ENCODE measurements at places on chromosomes 12 and 14. TPM values are rescaled to one million over a fixed set of nuclear protein-coding genes. Genes with fewer than 3 reads are reported as not detected.

DNA sequence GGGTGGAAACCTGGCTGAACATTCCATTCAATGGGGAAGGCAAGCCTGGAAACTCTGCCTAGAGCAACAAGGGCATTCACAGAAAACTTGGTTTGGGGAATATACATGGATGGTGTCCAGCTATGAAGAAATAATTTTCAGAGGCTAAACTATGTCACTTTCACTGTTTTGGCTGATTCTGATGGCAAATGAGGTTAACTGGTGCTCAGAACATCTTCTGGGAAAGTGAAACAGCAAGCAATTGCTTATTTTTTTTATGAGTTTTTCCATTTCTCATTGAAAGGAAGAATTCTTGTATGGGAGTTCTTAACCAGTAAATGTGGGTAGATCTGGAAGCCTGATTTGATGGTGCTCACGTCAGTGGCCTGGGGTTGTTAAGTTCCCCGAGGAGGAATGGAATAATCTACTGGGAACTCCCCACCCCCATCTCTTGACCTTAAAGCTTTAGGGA, 132.8 kb upstream of the BTG1 start:
- no peak for DNase-seq

GRCh38 chr12:9951026-9951675, 19.0 kb upstream of the CLEC2A start:
- no peak for DNase-seq

DNA sequence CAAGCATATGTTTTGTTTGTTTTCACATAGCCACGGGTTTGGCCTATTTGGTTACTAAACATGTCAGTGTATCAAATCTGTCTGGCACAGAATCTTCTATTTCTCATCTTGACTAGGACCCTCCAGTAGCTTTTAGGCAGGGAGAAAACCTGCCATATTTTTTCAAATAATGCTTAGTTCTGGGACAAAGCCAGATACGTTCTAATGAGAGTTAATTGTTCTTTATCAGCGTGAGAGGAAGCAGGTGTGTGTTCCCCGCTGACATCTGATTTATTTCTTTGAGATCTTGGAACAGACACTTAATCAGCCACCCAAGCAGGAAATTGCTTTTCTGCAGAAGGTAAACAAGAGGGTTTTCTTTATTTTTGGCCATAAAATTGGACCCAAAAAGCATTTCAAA, 54.8 kb downstream of the GOLGA5 start:
- DNase-seq: no peak

GRCh38 chr14:50670196-50670865, 2.2 kb upstream of the SAV1 start:
- DNase-seq: no peak

DNA sequence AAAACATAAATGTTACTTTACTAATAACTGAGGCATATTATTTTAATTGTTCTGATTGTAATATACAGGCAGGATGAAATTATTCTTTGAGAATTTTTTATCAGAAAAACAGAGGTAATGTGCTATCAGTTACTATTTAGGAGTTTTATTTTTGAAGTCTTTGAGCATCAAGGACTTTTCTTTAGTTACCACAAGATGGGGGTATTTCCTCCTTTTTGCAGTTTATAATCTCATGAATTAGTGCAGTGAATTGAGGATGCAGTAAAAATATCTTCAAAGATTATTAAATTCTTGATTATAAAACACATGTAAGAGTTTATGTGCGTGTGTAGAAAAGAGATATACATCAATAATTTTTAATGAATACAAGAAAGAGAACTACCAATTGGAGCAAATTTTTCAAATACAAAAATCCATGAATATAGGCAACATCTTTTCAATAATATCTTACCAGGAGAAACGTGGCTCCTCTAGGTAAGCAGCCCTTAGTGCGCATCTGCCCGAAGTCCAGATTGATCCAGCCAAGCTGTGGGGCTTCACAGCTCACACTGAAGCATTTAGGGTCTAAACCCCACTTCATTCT, 71.6 kb downstream of the ERGIC2 start:
- DNase-seq: no peak

- DNase-seq: no peak
Measured at GRCh38 chr14:58814466-58814865, 176.7 kb downstream of the DACT1 start.

- DNase-seq: no peak
Measured at GRCh38 chr12:41250748-41251147, 62.6 kb downstream of the PDZRN4 start.

- no peak for DNase-seq
Measured at GRCh38 chr14:83607682-83608081, 1922.3 kb upstream of the FLRT2 start.

The SMOC1 gene
- 29.8 TPM for total RNA-seq

GRCh38 chr12:52046859-52047258, 4.4 kb upstream of the NR4A1 start:
- DNase-seq: no peak

- no peak for DNase-seq
Measured at GRCh38 chr12:131986910-131987309, 37.2 kb downstream of the EP400 start.

GRCh38 chr14:93023802-93024434, 91.8 kb downstream of the ITPK1 start:
- DNase-seq: no peak

DNA sequence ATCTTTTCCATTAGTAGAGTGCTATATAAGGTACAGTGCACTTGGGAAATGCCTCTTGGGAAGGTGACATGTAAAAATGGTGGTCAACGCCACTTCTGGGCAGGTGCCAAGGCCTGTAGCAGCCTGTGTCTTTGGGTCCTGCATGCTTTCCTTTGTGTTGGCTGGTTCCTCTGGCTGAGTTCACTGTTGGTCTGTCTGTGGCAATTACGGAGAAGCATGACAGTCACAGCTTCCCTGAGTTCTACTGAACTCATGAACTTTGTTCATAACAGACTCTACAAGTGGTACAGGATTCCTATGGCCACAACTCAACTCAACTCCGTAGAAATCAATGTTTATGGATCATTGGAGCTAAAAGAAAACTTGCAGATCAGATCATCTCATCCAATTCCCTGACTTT, 98.0 kb downstream of the CACNA1C start:
- no peak for DNase-seq

The MGP gene
- 9,983 TPM for total RNA-seq

DNA sequence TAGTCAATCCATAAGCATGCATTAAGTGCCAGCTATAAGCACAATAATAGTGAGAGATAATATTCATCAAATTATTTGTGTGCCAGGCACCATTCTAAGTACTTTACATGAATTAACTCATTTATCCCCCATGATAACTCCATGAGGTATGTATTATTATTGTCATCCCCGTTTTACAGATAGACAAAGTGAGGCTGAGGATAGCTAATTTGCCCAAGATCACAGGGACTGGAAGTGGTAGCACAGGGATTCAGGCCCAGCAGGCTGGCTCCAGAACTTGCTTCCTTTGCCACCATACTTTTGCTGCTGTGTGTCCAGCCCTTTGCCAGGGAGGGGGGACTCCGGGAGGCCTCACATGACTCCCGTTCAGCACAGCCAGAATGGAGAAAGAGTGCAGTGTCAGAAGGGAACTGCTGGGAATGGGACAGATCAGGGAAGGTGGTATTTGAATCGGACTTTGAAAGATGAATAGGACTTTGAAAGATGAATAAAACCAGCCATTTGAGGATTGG, 128.0 kb upstream of the PWP1 start:
- DNase-seq: no peak

GRCh38 chr14:36214476-36215216, 38.1 kb upstream of the PTCSC3 start:
- no peak for DNase-seq

- no peak for DNase-seq
Measured at GRCh38 chr12:129339336-129339735, 486.1 kb downstream of the GLT1D1 start.

DNA sequence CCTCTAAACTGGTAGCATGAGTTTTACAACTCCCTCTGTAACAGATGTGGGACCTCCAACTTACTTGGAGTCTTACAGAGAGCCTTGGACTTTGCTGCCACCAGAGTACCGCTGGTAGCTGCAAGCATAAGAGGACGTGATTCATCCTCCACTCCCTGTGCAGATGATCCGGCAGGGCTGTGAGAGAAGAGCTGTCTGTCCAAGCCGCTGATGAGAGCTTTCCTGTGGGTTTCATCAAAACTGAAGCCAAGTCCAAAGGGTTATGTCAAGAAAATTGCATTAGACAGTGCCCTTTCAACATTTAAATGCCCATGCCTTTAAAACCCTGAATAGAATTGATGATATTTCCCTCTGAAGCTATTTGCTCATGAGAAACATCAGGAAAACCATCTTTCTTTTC, 85.8 kb downstream of the LLPH start:
- DNase-seq: no peak

The TSPAN8 gene
- total RNA-seq: 70.9 TPM

DNA sequence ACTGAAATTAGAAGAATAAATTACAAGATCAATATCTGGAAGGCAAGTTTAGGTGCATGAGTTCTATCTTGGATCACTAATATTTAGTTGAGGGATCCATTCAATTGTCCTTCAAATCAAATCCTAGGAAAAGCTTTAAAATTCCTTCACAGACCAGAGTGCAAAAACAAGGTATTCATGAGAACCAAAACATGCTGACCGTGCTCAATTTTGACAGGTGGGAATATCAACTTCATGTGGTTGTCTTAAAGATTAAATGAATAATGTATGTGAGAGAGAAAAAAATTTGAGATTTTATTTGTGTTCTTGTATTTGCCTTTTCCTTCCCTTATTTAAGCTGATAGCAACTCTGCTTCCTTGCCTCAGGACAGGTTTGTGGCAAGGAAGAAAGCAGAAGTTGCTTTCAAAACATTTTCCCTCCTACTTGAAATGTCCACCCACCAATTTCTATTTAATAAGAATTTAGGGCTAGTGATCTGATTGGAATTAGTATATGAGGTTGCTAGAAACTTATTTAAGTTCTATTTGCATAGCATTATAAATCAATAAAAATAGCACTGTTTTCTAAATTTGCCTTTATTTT, 4.9 kb upstream of the PPP1R12A start:
- no peak for DNase-seq

The GALNT8 gene
- 4.5 TPM for total RNA-seq

GRCh38 chr14:93980456-93981201, 4.3 kb upstream of the ASB2 start:
- DNase-seq: no peak

The IGF1 gene
- total RNA-seq: 37.9 TPM

The FSCB gene
- total RNA-seq: 1.2 TPM

- DNase-seq: no peak
Measured at GRCh38 chr12:18101043-18101442, 11.1 kb upstream of the RERGL start.

Data from thoracic aorta (tissue), 2 donors.